Activated CD8-positive, alpha-beta memory T cell treated with anti-CD3 and anti-CD28 coated beads, Interleukin-2, amount 10 ng/mL, durations not matched to agents 7 days and 5 days (primary cell): ENCODE measurements at places on chromosomes 1 and 21.
A peak's percentile ranks its signal among the peaks of the same experiment; 100 is the strongest.

DNA sequence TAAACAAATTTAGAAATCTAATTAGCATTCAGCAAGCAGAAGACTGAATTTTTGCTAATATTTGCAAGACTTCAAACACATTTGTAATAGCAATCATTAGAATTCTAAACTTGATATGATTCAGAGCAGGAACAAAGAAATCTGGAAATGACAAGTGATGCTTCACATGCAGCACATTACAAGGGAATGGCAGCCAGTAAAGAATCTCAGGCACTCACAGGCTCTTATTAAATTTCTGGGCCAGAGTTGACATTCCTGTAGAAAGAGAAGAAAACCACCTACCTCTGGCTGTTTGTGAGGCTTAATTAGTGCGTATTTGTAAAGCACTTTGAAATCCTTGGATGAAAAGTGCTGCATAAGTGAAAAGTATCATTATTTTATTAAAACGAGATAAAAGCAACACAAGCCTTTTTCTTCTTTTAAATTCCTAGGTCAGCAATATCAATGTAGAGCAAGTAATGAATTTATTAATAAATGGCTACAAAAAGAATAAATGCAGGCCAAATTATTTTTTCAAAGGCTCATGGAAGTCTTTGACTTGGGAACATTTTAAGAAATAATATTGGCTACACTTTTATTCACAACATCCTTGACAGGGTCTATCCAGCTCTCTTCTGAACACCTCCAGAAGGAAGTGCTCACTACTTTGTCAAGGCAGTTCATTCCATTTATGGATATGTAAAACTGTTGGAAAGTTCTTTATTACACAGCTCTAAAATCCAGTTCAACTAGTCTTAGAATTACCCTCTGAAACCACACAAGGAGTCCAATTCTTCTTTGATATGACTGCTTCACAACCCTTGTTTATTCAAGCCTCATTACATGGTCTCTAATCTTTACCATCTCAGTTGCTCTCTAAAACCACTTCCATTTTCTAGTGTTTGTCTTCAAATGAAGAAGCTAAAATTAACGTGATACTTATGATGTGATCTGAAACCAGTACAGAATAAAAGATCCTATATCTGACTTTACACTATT lies 32.1 kb upstream of the SCYL3 start:
- DNase-seq = no peak

- no peak for DNase-seq
These were observed 133.3 kb upstream of the SYT6 start for GRCh38 chr1:114286960-114287359.

DNA sequence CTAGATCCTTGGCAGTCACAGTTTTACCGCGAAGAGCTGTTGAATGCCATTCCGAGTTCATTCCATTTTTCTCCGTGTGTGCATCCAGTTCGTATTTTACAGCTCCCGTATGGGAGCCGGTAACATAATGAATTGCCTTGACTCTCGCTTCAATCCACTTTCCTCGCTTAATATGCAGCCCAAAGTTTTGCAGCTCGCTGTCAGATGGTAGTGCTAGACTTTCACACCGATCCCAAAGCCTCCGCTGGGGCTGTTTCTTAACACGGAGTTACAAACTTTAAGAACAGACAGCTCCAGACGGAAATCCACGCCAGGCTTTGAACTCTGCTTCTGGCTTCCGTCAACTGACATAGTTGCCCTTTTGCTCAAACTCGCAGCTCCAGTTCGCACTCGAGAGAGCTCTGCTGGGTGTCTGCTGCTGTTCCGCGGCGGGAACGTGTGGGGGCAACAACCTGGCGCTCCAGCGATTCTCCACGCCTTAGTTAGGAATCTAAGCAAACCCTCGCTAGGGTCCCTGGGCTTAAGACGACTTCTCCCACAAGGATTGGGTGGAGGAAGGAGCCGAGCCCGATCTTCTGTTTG lies 3.5 kb upstream of the ARID1A start:
- peak; percentile 92 for DNase-seq

DNA sequence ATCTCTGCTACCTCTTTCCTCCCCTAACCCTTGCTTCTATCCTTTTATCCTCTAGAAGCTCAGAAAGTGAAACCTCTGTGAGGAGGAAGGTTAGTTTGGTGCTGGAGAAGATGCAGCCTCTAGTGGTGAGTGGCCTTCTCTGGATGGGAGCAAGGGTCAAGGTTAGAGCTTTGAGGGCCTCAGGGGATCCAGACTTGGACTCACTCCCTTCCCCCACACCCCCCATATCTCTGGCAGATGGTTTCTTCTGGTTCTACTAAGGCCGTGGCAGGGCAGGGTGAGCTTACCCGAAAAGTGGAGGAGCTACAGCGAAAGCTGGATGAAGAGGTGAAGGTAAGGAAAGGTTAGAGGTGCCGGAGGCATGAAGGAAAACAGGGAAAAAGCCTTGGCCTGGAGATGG lies 9.2 kb downstream of the CGN start:
- no peak for DNase-seq

- DNase-seq = no peak
These were observed 169.5 kb downstream of the ATP6V1G3 start for GRCh38 chr1:198370996-198371395.

DNA sequence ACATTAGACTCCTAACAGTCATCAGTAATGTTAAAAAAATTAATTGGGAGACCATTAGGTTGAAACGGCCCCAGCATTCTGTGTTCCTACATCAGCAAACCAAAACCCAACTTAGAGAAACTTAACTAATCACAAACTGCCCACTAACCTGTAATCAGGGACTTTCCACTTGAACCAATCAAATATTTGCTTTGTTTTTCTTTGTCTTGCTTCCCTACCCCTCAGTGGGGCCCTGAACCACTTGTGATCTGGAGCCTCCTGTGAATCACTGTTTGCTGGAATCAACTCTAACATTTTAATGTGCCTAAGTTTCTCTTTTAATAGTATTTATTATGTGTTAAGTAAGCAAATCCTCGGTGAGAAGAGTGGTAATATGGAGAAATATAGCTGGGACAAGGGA lies 64.0 kb downstream of the ABCA4 start:
- no peak for DNase-seq

- no peak for DNase-seq
These were observed 45.8 kb downstream of the MIGA1 start for GRCh38 chr1:77825131-77825709.

DNA sequence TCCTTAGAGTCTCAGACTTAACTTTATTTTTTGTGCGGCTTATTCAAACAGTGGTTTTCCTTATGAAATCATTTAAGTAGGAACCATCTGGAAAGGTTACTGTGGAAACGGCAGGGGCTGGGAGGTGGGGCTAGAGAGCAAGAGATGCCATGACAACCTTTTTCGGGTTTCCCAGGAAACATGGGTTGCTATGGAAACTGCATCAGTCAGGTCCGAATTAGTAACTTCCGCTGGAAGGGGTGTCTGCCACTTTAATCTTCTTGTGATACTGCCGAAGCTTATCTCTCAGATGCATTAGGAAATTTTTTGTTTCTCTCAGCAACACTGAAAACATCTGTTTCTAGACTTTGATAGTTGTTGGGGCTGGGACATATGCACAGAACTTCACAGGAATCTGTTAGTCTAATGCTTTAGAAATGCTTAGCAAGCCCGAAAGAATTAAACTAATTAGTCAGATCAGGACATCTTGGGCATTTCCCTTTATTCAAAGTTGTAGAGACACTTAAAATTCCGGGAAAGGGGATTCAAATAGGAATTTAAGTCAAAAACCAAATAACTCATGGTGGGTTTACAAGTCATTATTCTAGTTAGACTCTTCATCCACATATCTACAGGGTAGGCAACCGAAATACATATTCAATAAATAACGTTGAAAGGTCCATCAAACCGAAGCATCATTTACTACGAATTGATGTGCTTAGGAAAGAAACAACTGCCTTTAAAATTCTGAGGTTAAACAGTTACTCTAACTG lies 2.6 kb downstream of the KCNA3 start:
- peak; percentile 91 for DNase-seq

- DNase-seq = no peak
These were observed 4.4 kb upstream of the MPZL1 start for GRCh38 chr1:167717351-167717750.
